ENCODE measurements at places on chromosomes 1 and 21.

- DNase-seq, result no peak
Measured at GRCh38 chr1:9653491-9654050, 2.0 kb downstream of the PIK3CD start.

DNA sequence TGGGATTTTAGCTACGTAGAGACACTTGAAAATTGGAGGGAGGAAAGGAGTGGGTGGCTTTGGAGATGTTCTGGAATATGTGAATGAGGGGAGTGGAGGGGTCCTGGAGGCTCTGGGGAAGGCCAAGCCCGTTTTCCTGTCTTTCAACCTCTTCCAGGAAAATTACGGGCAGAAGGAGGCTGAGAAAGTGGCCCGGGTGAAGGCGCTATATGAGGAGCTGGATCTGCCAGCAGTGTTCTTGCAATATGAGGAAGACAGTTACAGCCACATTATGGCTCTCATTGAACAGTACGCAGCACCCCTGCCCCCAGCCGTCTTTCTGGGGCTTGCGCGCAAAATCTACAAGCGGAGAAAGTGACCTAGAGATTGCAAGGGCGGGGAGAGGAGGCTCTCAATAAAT is 442 bp upstream of the RUSC1 start:
- no peak for DNase-seq

DNA sequence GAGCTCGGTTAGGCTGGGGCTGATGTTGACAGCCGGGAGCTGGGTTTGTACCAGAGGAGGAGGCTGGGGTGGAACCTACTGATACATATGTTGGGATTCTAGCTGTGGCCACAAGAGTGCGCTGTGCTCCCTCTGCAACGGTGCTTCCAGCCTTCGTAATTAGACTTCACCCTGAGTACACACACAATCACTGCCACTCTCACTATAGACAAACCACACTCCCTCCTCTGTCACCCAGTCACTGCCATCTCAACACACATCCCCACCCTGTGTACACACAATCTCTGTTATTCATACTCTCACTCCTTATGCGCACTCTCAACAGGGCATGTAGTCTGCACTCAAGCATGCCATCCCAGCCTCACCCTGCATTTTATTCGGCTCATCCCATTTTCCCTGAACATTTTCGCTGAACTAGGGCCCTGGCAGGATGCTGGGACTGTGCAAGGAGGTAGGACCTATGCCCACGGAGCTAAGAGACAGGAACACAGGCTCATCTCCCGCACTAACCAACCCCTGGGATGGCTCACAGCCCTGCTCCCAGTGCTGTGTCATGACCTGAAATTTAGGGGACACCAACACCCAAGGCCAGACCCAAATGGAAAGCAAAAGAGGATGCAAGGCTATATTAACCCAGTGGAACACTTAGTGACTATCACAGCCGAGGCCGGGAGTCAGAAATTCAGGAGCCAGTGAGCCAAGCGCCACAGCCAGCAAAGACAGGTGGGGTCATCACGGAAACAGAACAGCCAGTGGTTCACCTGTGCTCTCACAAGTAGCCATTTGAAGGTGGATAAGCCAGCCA is 5.7 kb downstream of the GJB3 start:
- peak; percentile 2 for DNase-seq

GRCh38 chr1:89965193-89965768 is 29.6 kb upstream of the ZNF326 start:
- DNase-seq, result no peak

DNA sequence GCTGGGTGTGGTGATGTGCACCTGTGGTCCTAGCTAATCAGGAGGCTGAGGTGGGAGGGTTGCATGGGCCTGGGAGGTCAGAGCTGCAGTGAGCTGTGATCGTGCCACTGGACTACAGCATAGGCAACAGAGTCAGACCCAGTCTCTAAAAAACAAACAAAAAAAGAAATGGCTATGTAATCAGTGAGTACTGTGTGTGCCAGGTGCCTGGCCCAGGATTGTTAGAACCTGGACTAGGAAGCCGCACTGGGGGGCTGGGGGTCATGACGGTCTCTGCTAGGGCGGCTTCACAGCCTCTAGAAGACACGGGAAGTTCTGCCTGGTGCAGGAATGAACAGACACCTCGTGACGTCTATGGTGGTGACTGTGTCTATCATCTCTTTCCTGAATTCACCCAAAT is 8.5 kb downstream of the TMEM9 start:
- DNase-seq, result no peak

GRCh38 chr1:55481634-55482033 is 266.5 kb upstream of the USP24 start:
- no peak for DNase-seq

DNA sequence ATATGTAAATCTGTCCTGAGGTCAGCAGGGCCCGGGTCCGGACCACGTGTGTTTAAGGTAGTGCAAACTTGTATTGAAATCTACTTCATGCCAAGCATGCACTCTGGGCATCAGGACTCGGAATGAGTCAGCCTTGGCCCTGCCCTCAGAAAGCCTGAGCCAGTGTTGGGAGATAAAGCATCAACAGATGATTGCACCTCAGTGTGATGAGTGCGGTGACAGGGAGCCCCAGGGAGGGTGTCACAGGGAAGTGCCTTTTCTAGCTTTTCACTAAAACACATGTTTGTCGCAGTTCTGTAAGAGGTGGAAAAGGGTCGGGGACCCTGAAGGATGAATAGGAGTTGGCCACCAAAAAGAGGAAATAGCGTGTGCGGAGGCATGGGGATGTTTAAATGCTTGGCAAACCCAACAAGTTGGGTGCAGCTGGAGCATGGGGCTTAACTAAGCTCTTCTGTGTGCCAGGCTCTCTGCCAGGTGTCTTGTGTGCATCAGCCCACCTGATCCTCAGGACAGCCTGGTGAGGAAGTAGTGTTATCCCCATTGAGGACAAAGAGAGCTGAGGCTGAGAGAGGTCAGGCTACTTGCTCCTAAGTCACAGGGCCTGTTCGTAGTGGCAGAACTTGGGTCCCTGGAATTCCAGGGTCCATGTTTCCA is 48.2 kb upstream of the EPB41 start:
- DNase-seq, result no peak

GRCh38 chr1:110436635-110437034 is 14.3 kb upstream of the PROK1 start:
- DNase-seq, result no peak
